ENCODE measurements at places on chromosomes 12 and 14.

GRCh38 chr14:93231129-93231979, 24.3 kb downstream of the UBR7 start:
- H3K27me3 ChIP-seq = peaks cover 18% of the 10 kb centered on the region
- H3K4me3 ChIP-seq = peak overlapping the region; percentile 33
- no peak for DNase-seq

DNA sequence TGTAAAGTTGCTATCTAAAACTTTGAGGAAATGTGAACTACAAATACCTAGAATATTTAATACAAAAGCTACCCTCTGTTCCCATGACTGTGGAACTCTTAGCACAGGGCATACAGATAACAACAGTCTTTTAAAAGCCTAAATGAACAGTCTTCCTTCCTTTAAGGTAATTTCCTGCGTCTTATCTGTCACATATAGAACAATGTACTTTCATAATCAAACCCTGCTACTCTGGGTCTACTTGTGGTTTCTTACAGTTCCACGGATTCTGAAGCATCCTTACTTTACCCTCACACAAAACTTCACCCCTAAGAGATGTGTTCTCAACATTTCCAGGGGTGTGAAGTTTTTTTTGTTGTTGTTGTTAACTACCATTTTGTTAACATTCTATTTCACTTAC, 5.1 kb downstream of the PKP2 start:
- peaks cover 30% of the 10 kb centered on the region for H3K4me1 ChIP-seq
- H3K27ac ChIP-seq = peak overlapping the region; percentile 38
- H3K4me3 ChIP-seq = no peak overlapping the region
- no peaks in the 10 kb centered on the region for H3K36me3 ChIP-seq
- peaks cover 4% of the 10 kb centered on the region for H3K27me3 ChIP-seq
- no peak for DNase-seq

GRCh38 chr12:120076651-120077050, 39.9 kb downstream of the RAB35 start:
- DNase-seq = no peak
- H3K27ac ChIP-seq = no peak overlapping the region
- H3K4me1 ChIP-seq = no peaks in the 10 kb centered on the region
- no peaks in the 10 kb centered on the region for H3K27me3 ChIP-seq
- no peak overlapping the region for H3K4me3 ChIP-seq

GRCh38 chr12:19688532-19688931, 249.2 kb downstream of the AEBP2 start:
- H3K27ac ChIP-seq = no peak overlapping the region
- no peak overlapping the region for H3K4me3 ChIP-seq
- no peaks in the 10 kb centered on the region for H3K36me3 ChIP-seq
- H3K27me3 ChIP-seq = no peaks in the 10 kb centered on the region

DNA sequence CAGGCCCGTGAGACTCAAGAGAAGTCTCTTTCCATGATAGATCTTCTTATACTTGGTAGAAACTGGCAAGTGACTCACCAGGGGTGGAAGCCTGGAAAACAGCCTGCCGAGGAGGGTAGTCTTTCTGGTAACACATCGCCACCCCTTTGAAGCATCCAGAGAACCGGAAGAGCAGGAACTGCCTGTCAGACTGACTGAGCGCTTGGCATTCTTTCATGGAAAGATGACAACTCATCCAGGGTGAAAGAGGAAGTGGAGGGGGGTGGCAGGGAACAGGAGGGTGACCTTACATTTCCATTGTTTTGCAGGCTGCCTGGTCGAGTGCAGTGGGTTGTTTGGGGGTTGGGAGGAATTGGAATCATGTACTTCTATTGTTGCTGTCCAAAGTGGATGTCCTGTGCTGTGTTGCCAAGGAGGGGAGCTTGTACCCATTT, 34.5 kb downstream of the PRKCH start:
- no peak overlapping the region for H3K4me3 ChIP-seq
- no peaks in the 10 kb centered on the region for H3K27me3 ChIP-seq
- no peak overlapping the region for H3K27ac ChIP-seq
- DNase-seq = peak; percentile 15
- H3K4me1 ChIP-seq = no peaks in the 10 kb centered on the region

- no peak overlapping the region for H3K4me3 ChIP-seq
- H3K4me1 ChIP-seq = peaks cover 12% of the 10 kb centered on the region
- H3K27ac ChIP-seq = no peak overlapping the region
- no peaks in the 10 kb centered on the region for H3K36me3 ChIP-seq
- DNase-seq = no peak
- H3K27me3 ChIP-seq = no peaks in the 10 kb centered on the region
These were observed 21.4 kb upstream of the EID3 start for GRCh38 chr12:104282109-104282508.

DNA sequence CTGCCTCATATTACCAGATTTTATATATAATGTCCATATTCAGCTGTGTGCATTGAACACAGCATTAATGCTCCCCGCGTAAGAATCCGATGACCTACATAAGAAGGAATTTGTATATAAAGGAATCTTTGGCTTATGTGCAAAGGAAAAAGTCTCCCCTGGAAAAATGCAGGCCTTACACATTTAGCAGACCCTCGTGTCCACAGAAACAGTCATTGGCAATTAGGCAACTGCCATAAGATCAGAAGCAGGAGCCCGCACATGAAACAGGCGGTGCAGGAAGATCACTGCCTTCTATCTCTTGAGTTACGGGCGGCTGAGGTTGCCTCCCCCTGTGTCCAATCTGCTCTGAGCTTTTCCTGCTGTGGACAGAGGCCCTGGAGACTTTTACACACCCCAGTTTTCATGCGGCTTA, 63.2 kb upstream of the RFX4 start:
- no peaks in the 10 kb centered on the region for H3K27me3 ChIP-seq
- H3K36me3 ChIP-seq = no peaks in the 10 kb centered on the region
- no peak overlapping the region for H3K4me3 ChIP-seq
- no peaks in the 10 kb centered on the region for H3K4me1 ChIP-seq

GRCh38 chr12:19833775-19834501, 394.6 kb downstream of the AEBP2 start:
- no peak overlapping the region for H3K27ac ChIP-seq
- no peak for DNase-seq
- H3K4me1 ChIP-seq = no peaks in the 10 kb centered on the region
- no peaks in the 10 kb centered on the region for H3K36me3 ChIP-seq
- no peaks in the 10 kb centered on the region for H3K27me3 ChIP-seq
- no peak overlapping the region for H3K4me3 ChIP-seq

DNA sequence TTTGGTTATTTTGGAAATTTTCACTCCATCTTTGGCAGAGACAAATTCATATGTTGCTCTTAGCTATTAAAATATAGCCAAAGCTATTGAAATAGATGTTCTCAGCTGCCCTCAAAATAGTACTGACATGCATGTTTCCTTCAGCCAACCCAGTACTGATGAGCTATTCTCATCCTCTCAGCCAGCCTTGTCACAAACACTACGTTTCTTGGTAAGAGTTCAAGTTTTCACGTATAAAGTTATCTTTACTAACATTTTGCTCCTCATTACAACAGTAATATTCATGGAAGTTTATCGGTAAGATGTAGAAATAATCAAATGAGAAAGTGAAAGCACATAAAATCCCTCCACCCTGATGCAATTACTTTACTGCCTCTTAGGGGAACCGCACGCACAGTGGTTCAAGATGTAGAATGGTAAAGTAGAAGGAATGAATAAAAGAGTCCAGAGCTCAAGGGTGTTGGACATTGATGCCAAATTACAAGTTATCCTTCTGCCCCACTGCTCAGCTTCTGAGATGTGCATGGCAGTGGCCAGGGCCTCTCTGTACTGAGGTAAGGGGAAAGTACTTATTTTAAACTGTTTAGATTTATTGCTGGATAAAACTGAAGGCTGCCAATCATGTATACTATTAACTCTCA, 20.7 kb downstream of the GCH1 start:
- peak overlapping the region; percentile 39 for H3K27ac ChIP-seq
- no peaks in the 10 kb centered on the region for H3K27me3 ChIP-seq
- peaks cover 3% of the 10 kb centered on the region for H3K36me3 ChIP-seq
- H3K4me1 ChIP-seq = no peaks in the 10 kb centered on the region
- H3K4me3 ChIP-seq = no peak overlapping the region
- peak; percentile 51 for DNase-seq

DNA sequence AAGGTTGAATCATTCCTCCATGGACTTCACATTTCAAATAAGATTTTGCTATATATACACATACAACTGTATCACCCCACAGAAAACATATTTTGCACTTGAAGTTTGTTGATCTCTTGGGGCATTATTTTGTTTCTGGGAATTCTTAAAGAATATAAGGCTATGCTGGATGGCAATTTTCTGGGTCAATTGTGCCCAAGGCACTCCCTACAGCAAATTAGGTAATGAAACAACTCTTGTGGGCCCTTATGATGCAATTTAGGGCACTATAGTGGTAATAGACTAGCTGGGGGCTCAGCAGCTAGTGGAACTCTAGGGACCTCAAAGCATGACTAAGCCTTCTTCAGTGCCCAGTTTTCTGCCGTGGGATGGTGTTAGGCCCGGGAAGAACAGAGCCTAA, 444.4 kb downstream of the NRXN3 start:
- no peaks in the 10 kb centered on the region for H3K36me3 ChIP-seq
- no peak for DNase-seq
- H3K27me3 ChIP-seq = no peaks in the 10 kb centered on the region
- no peaks in the 10 kb centered on the region for H3K4me1 ChIP-seq
- H3K4me3 ChIP-seq = no peak overlapping the region

DNA sequence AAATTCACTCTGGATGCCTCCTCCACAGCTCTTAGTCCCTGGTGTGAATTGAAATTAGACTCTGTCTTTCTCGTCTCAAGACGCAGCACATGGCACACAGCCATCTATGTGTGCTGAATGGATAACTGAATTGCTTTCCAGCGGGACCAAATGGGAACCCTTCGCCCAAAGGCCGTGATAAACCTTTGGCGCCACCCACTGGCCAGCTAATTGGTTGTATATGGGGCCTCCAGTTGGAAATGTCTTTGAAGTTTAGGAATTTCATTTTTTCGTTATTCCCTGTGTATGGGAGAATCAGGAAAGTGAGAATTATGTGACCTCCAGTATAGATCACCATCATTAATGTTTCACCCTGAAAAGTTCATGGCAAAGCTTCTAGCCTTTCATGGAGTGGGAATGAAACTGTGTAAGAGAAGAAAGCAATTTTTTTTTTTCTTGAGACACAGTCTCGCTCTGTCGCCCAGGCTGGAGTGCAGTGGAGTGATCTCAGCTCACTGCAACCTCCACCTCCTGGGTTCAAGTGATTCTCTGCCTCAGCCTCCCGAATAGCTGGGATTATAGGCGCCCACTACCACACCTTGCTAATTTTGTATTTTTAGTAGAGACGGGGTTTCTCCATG, 9.8 kb upstream of the HSP90AA1 start:
- no peak overlapping the region for H3K4me3 ChIP-seq
- no peak overlapping the region for H3K27ac ChIP-seq
- DNase-seq = peak; percentile 59
- H3K36me3 ChIP-seq = no peaks in the 10 kb centered on the region

- no peak overlapping the region for H3K27ac ChIP-seq
- no peak overlapping the region for H3K4me3 ChIP-seq
These were observed 44.1 kb downstream of the TSPAN11 start for GRCh38 chr12:30970559-30971197.

- no peaks in the 10 kb centered on the region for H3K36me3 ChIP-seq
- H3K4me3 ChIP-seq = no peak overlapping the region
- DNase-seq = no peak
These were observed 9.5 kb upstream of the LTA4H start for GRCh38 chr12:96044943-96045290.

GRCh38 chr12:89756194-89756584, 47.6 kb upstream of the ATP2B1 start:
- no peaks in the 10 kb centered on the region for H3K27me3 ChIP-seq
- no peaks in the 10 kb centered on the region for H3K36me3 ChIP-seq
- peak overlapping the region; percentile 74 for H3K27ac ChIP-seq
- no peak overlapping the region for H3K4me3 ChIP-seq
- no peak for DNase-seq

- H3K27me3 ChIP-seq = no peaks in the 10 kb centered on the region
- DNase-seq = peak; percentile 69
- H3K4me1 ChIP-seq = peaks cover 5% of the 10 kb centered on the region
- H3K36me3 ChIP-seq = no peaks in the 10 kb centered on the region
- H3K27ac ChIP-seq = peak overlapping the region; percentile 74
- H3K4me3 ChIP-seq = peak overlapping the region; percentile 62
These were observed 518 bp downstream of the GSKIP start for GRCh38 chr14:96363751-96364336.

DNA sequence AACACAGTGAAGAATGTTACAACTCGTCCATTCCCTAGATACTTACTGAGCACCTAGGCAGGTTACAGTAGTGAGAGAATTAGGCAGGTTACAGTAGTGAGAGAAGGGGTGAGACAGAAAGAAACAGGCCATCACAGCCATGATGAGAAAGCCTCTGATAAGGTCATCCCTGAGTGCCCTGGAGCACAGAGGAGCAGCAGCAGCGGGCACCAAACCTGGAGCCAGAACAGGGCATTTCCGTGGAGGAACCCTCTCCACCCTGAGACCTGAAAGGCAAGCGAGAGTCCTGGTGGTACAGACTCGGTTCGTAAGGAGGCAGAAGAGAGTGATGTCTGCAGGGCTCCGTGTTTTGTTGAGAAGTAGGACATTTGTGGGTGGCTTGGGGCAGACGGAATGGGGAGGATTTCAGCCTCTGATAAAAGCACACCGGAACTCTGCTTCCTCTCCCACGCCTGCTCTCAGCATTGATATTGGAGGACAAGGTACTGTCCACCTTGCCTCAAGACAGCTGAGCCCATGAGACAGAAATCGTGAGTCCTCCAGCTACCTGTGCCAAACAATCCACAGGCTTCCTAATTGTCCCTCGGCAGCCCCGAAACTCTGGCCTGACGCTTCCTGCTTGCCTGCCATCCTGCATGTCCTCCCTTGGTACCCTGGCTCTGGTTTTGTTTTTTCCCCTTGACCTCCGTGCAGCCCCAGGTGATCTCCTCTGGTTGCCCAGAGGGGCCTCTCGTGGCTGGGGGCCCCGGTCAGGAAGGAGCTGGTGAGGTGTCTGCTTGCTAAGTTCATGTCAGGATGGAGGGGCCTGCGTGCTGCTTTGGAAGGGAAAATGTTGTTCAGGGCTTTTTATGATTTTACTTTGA, 136.1 kb downstream of the GCH1 start:
- no peak for DNase-seq
- no peak overlapping the region for H3K27ac ChIP-seq
- H3K4me3 ChIP-seq = no peak overlapping the region
- H3K27me3 ChIP-seq = no peaks in the 10 kb centered on the region

DNA sequence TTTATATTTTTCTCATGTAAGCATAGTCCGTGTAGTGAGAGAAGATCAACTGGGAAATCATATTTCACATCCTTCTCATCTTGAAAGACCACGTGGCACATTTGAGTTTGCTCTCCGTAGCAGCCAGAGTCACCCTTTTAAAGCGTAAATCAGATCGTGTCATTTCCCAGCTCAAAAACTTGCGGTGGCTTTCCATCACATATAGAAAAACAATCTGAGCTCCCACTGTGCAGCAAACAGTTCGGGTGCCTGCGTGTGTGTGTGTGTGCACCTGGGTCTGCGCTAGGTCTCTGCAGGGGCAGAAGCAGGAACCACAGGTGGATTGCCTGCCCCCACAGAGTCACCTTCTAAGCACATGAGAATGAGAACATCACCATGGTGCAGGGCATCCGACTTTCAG, 338.2 kb downstream of the TRHDE start:
- no peak overlapping the region for H3K27ac ChIP-seq
- DNase-seq = no peak
- no peak overlapping the region for H3K4me3 ChIP-seq

GRCh38 chr12:50129290-50129689, 17.3 kb downstream of the COX14 start:
- H3K4me3 ChIP-seq = no peak overlapping the region
- H3K4me1 ChIP-seq = no peaks in the 10 kb centered on the region
- no peak for DNase-seq
- H3K36me3 ChIP-seq = peaks cover 54% of the 10 kb centered on the region

GRCh38 chr12:32708926-32709325, 29.8 kb downstream of the DNM1L start:
- peaks cover 39% of the 10 kb centered on the region for H3K36me3 ChIP-seq
- H3K4me1 ChIP-seq = no peaks in the 10 kb centered on the region
- H3K27me3 ChIP-seq = no peaks in the 10 kb centered on the region
- DNase-seq = no peak
- H3K4me3 ChIP-seq = no peak overlapping the region

Data from large intestine (tissue), 12 donors.